ENCODE measurements at places on chromosomes 6 and 20.

DNA sequence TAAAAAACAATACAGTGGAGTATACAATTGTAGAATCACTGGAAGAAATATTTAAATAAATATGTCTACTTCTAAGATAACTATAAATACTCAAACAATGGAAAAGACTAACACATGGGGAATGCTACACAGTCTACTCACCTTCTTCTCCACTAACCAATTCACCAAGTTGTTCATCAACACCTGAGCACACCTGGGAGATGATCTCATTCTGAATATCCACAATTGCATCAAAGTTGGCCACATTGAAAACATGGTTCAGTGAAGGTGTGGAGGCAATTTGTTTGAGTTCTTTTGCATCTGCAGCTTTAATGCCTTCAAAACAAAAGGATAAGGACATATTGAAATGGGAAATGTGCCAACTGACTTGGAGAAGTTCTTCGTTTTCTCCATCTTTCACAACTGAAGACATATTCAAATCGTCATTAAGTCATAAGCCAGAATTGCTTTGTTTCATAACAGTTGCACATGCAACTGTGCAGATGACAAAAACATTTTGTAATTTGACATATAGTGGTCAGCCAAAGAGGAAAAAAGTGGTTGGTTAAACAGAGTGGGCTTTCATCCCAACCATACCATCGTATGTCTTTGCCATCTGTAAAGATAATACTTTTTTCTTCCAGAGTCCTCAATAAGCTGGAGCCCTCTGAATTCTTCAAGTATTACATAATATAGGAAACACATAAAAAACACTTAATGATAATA lies 17.5 kb downstream of the COL12A1 start:
- DNase-seq, result no peak

- DNase-seq, result no peak
Measured at GRCh38 chr6:154441995-154442310, 68.5 kb downstream of the CNKSR3 start.

- no peak for DNase-seq
Measured at GRCh38 chr6:111628142-111628850, 22.6 kb upstream of the TRAF3IP2 start.

DNA sequence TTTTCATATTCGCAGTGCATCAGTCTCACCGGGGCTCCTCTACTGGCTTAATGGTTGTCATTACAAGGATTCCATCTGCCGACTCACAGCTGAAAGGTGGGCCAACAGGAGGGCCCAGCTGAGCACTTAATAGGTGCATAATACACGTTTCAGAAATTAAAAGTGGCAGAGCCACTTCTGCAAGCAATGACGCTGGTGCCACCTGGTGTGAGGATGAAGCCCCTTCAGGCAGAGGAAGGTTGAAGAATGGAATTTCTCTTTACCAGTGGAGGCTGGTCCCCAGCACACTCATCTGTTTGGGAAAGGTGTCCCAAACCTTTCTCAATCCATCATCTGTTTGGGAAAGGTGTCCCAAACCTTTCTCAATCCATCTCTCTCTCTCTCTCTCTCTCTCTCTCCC lies 8.2 kb upstream of the STMND1 start:
- no peak for DNase-seq

DNA sequence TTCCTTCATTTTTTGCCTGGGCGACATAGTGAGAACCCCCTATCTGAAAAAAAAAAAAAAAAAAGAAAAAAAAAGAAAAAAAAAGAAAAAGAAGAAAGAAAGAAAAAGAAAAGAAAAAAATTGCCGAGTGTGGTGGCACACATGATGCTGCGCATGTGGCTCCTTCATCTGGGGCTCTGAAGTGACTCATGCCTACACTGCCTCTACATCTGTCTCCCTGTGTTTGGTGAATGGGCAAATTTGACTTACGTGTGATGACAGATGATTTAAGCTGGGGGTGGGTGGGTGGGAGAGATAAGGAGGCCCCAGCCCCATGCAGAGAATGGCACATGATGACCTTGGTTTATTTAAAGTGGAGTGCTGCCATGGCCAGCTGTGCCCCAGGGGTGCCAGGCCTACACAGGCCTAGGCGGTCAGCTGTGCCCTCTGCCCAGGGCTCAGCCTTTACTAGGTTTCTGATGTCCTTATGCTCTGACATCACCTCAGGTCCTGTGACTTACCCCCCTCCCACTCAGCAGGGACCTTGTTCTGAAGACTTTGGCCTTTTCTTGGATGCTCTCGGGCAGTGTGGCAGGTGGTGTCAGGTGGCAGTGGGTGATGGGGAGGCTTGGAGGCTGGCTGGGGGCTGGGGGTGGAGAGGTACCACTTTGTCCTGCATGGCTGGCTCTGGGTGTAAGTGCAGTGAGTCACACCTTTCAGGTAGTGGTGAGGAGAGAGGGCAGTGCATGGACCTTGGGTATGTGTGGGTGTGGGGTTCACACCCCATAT lies 41.1 kb downstream of the VEGFA start:
- no peak for DNase-seq

DNA sequence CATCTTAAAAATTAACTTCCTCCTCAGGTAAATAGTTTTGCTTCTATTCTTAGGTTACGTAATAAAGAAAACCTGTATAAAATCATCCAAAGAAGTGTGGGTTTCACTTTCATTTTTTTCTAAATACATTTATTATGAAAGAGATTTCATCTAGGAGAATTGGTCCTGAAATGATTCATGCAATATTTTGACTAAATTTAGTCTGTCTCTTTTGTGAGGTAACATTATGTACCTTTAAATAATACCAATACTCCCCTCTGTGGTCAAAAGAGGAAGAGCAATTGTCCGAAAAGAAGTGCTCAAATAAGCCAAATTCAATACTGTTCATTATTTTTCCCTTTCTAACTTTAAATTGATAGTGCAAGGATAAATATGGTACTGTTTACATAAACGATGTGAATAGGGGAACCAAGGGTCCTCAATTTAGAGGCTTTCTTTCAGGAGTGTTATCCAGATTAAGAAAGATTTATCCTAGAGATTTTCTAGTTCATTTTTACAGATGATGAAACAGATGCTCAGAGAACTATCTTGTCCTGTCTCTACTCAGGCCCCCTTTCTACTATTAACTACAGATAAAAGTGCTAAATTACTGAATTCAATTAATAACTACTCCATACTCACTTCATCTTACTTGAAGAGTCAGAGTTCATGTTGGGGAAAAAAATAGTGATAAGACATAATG lies 26.2 kb downstream of the CYP39A1 start:
- DNase-seq, result no peak

DNA sequence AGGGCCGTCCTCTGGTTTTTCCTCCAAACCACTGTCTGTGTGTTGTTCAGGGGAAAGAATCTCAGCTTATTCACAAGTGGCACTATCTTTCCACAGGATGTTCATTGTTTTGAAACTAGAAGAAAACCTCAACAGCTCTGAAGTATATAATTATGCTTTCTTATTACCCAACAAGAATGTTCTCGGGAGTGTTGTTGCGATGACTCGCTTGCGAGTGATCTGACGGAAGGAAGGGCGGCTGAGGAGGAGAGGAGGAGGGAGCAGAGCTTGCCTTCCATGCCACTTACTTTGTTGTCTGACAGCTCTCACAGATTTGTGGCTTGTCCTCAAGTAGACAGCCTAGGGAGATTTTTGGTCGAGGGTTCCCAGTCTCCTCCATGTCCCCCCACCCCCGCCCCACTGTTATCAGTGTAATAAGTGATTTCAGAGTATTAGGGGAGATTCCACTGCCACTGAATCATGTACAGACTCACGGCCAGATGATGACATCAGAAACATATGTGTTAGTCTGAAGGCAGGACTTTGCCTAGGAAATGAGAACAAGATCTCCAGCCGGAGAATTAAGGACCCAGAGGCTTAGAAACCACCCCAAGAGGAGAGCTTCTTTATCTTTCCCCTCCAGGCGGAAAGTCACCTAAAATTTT lies 80.7 kb upstream of the CCN6 start:
- DNase-seq, result peak; percentile 36

DNA sequence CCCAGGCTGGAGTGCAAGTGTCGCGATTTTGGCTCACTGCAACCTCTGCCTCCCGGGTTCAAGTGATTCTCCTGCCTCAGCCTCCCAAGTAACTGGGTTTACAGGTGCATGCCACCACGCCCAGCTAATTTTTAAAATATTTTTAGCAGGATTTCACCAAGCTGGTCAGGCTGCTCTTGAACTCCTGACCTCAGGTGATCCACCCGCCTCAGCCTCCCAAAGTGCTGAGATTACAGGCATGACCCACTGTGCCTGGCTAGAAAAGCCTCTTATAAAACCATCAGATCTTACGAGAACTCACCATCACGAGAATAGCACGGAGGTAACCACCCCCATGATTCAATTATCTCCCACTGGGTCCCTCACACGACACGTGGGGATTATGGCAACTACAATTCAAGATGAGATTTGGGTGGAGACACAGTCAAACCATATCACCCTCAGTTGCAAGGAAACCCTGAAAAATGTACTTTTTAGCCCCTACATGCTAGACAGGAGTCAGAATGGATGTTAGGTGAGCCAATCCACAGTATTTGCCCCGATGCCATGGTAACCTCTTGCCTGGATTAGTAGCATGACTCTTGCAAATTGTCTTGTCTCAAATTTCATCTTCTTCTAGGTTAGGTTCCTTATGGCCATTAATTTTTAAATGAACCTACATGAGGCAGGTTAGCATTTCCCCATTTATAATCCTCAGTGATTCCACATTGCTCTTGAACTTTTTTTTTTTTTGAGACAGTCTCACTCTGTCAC lies 17.1 kb upstream of the SASH1 start:
- no peak for DNase-seq

- DNase-seq, result no peak
Measured at GRCh38 chr6:160996131-160996601, 4.6 kb downstream of the MAP3K4 start.

- DNase-seq, result no peak
Measured at GRCh38 chr6:113219783-113220182, 637.4 kb upstream of the MARCKS start.

GRCh38 chr6:40417031-40417430 lies 170.1 kb downstream of the LRFN2 start:
- DNase-seq, result peak; percentile 59

GRCh38 chr20:40651151-40651550 lies 37.9 kb downstream of the MAFB start:
- DNase-seq, result no peak

- no peak for DNase-seq
Measured at GRCh38 chr6:140663094-140663493, 1288.6 kb upstream of the CITED2 start.

DNA sequence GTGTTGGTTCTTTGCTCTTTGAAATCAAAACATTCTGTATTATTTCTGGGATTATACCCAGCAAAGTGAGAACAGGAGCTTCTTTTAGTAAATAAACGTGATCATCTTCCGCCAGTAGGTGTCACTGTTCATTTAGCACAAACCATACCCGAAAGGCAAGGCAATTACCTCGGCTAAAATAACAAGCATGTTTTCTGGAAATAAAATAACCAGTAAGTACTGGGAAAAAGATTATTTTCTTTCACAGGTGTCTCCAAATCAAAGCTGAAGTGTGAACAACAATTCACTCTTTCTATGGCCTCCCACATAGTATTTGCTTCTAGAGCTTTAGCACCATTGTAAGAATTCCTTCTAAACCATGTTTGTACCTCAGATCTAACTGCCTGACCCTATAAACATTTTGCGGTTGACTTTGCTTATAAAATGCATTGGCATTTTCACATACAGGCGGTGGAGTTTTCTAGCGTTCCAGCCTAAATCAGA lies 144.6 kb upstream of the AGPAT4 start:
- DNase-seq, result no peak

GRCh38 chr6:143742070-143742954 lies 64.5 kb downstream of the PHACTR2 start:
- no peak for DNase-seq

DNA sequence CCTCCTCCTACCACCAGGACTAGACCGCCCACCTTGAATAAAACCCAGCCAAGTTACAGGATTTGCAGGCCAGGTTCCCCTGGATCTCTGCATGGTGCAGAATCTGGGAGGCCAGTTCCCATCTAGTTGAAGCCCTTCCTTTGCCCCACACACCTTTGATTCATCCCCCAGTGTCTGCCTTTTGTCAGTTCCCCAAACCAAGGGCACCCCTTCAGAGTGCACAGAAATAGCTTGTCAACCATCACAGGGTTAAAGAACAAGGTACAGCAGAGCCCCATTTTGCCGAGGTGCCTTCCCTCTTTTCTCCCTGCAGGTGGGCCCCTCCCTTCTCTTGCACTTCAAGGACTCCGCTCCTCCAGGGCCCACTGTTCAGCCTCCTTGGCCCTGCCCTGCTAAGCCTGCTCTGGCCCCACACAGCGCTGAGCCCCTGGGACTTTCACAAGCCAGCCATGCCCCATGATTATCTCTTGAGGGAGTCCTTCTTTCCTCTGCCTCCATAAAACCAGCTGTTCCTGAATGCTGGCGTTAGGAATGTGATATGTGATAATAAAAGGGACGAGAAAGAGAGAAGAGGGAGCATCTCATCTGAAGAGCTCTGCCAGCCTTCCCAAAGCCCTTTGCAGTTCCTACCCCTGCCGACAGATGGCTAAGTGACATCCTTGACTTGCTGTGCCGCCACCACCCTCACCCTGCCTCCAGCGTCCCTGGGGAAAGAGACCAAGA lies 280.3 kb downstream of the CDC5L start:
- no peak for DNase-seq

Measured in heart left ventricle (tissue), 16 donors.